ENCODE measurements at places on chromosomes 2 and 18.
A peak's percentile ranks its signal among the peaks of the same experiment; 100 is the strongest.

DNA sequence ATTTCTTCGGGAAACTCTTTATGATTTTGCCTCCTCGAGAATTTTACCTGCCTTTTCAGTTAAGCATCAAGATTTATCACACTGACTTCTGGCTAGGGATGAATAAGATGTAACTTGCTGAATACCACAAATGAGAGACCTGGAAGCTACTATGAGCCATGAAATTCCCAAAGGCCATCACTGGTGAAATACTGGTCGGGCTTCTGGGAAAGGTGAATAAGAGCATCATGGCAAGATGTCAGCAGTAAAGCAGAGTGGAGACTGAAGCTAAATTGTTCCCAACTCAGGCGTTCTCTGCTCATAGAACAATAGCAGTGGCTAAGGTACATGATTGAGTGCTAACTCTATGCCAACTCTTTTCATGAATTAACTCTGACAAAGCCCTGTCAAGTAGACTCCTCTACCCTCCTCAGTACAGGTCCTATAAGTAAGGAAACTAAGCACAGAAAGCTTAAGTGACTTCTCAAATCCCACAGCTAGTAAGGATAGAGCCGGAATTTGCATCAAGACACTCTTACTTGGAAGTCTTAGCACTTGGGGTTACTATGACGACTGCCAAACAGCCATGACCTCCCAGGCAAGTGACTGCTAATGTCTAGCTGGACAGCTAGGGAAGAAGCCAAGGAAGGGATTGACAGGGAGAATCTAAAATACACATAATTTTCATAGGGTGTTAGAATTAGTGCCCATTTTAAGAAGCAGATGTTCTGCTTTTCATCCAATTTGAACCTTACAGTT lies 22.7 kb upstream of the DSC3 start:
- no peak for DNase-seq

DNA sequence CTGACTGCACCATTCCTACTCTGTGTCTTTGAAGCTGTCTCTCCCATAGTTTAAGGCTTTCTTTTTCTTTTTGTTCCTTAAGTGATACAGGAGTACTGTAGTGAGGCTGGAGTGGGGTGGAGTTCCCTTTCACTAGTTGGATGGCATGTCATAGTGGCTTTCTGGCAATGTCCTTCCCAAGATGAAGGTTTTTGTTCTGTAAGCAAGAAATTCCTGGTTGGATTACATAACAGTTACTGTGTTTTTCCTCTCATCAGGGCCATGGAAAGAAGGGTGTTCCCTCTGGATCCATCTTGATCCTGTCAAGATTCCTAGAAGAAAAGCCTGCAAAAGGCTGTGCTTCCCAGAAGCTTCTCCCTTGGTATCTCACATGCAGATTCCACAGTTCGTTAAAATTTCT lies 84.2 kb downstream of the ACKR3 start:
- DNase-seq = no peak

- DNase-seq = no peak
Measured at GRCh38 chr2:216871333-216871934, 11.6 kb upstream of the TNP1 start.

GRCh38 chr2:165573534-165574461 lies 104.3 kb downstream of the CSRNP3 start:
- DNase-seq = peak; percentile 61

- no peak for DNase-seq
Measured at GRCh38 chr2:223782629-223783028, 54.8 kb downstream of the AP1S3 start.

DNA sequence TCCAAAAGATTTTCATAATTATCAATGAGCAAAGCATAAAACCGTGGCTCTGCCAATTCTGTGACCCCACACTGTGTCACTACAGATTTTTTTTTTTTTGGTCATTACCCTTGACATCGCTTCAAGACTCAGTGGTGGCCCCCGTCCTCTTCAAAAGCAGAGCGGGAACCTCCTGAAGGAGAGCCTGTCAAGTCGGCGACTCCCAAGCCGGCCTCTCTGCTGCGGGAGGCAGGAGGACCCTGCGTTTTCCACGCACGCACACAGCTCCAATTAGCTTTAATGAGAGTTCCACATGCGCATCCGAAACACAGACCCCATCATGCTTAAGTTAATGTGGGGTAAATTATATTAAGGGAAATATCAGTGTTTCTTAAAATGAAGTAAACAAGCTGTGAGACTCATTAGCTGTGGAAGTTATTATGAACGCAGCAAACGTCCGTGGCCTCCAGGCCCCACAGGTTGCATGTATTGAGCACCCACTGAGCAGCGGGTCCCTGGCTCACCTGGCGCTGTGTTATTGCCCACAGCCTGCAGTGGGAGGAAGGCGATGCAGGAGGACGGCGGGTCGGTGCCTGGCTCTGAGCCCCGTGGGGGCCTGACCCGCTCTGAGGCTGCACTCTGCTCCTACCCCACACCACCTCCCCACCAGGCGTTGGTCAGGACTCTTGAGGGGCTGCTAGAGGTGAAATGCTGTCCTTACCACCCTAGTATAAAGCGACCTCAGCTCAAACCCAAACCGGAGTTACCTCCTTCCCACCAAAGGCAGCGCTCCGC lies 181.0 kb upstream of the SALL3 start:
- no peak for DNase-seq

GRCh38 chr18:48922801-48923730 lies 27.7 kb downstream of the SMAD7 start:
- DNase-seq = peak; percentile 25

DNA sequence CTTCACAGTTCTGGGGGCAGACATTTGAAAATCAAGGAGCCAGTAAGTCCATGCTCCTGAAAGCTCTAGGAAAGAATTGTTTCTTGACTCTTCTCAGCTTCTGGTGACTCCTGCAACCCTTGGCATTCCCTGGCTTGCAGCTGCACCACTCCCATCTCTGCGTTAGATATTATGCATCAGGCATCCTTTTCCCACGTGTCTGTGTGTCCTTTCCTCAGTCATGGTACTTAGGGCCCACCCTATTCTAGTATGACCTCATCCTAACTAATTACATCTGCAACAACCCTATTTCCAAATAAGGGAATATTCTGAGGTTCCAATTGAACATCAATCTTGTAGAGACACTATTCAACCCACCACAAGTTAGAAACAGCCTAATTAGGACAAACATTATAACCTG lies 931.7 kb upstream of the CHAC2 start:
- no peak for DNase-seq
